ENCODE measurements at places on chromosomes 5 and 9. TPM values are rescaled to one million over a fixed set of nuclear protein-coding genes. Genes with fewer than 3 reads are reported as not detected.

- DNase-seq = no peak
- H3K4me1 ChIP-seq = peaks cover 17% of the 10 kb centered on the region
- H3K27ac ChIP-seq = no peak overlapping the region
- H3K27me3 ChIP-seq = peaks cover 9% of the 10 kb centered on the region
Observed at GRCh38 chr5:96565582-96566265, 96.5 kb upstream of the CAST start.

DNA sequence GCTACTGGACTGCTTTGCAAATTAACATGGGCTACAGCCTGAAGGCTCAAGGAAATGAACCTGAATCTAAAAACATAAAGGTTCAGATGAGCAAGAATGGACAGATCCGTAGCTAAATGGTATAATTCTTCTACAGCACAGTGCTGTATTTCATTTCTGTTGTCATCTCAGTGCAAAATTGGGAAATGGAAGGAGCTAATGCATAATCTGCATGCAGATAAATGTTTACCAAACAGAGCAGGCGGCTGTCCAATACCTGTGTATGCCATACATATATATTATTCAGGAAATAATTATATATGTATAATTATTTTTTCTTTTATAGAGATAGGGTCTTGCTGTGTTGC is 4.3 kb upstream of the HSPA9 start:
- peaks cover 13% of the 10 kb centered on the region for H3K4me1 ChIP-seq
- no peak overlapping the region for H3K4me3 ChIP-seq
- peaks cover 6% of the 10 kb centered on the region for H3K36me3 ChIP-seq

GRCh38 chr5:24510523-24510988 is 134.2 kb downstream of the CDH10 start:
- H3K27me3 ChIP-seq = no peaks in the 10 kb centered on the region
- H3K4me3 ChIP-seq = no peak overlapping the region
- DNase-seq = no peak
- peaks cover 15% of the 10 kb centered on the region for H3K36me3 ChIP-seq
- H3K4me1 ChIP-seq = no peaks in the 10 kb centered on the region

GPR151 gene
- total RNA-seq = not detected
